ENCODE measurements at places on chromosomes 13 and 19.
A peak's percentile ranks its signal among the peaks of the same experiment; 100 is the strongest.

GRCh38 chr19:45629704-45630103 lies 9.5 kb downstream of the EML2 start:
- no peak for DNase-seq

DNA sequence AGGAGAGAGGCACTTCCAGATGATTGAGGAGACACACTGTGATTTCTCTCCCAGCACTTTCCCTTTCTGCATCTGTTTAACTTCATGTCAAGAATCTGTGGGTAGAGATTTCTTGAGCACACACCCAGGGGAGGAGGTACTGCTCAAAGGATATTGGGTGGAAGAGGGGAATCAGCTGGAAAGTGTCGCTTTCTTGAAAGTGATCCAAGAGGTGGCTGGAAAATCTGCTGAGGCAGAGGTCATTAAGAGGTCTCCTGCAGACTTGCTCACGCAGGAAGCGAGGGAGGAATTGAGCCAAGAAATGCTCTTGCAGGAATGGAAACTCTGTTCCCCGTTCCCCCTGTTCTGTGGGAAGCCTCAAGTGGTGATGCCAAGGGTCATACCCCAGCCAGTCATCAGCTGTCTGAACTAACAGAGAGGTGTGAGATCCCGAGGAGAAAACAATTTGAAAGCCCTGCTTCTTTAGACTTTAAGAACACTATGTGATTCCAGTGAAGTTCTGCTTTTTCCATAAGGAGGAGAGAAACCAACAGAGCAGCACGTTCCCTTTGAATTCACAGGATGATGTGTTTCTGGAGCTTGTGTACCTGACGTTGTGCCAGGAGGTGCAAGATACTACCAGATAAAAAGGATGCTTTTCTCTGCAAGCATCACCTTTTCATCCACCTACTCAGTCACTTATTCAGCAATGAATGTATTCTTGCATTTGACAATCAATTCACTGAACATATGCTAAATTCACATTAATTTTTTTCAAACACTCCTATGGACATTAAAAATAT lies 163.4 kb upstream of the GPR12 start:
- DNase-seq, result no peak

DNA sequence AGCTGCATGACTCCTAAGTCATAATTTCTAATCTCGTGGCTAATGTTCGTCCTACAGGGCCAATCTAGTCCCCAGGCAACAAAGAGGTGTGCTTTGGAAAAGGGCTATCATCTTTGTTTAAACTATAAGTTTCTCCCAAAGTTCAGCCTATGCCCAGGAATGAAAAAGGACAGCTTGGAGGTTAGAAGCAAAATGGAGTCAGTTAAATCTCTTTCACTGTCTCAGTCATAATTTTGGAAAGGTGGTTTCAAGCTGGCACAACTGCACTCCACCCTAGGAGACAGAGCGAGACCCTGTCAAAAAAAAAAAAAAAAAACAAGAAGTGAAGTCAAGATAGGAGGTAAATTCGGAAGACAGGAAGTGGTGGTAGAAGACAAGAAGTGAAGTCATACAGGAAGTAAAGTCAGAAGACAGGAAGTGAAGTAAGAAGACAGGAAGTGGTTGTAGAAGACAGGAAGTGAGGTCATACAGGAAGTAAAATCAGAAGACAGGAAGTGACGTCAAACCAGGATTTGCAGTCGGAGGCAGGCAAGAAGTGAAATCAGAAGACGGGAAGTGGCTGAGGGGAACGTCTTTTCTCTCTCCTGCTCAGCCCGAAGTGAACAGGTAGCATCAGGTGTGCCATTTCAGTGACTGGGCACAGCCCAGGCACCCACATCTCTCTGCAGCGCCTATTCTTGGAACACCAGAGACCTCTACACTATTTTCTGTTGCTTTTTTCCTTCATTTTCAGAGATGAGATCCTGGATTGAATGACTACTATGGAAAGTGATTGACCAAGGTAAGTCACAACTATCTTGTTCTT lies 32.2 kb downstream of the GP6 start:
- DNase-seq, result peak; percentile 27

- no peak for DNase-seq
These were observed 11.3 kb upstream of the PRKD2 start for GRCh38 chr19:46728208-46728607.

DNA sequence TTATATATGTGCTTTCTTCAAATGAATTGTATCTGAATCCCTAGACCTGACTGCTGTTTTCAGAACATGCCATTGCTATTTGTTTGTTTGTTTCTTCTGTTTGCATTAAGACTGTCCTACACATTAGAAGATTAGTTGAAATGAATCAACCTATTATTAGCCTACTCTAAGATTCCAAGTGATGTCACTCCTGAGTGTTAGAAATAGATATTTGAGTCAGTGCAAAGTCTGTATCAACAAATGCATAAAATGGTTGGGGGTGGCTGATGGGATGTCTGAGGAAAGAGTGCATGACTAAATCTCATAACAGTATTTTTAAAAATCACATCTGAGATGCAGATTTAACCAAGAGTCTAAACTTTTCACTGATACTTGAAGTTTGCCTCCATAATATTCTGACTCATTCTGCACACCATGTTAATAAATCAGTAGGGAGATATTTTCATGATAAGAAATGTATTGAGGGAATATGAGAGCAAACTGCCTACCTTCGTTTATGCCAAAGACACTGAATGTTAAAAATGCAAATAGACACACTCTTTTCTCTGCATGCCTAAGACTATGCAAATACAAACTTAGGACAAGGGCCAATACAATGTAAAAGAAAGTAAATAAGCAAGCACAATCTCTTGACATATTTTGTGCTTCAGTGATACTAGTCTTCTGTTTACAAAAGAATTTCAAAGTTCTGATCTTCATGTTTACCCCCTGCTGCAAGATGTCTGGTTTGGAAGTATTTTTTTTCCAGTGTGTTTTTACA lies 253.3 kb downstream of the LIG4 start:
- DNase-seq, result no peak

DNA sequence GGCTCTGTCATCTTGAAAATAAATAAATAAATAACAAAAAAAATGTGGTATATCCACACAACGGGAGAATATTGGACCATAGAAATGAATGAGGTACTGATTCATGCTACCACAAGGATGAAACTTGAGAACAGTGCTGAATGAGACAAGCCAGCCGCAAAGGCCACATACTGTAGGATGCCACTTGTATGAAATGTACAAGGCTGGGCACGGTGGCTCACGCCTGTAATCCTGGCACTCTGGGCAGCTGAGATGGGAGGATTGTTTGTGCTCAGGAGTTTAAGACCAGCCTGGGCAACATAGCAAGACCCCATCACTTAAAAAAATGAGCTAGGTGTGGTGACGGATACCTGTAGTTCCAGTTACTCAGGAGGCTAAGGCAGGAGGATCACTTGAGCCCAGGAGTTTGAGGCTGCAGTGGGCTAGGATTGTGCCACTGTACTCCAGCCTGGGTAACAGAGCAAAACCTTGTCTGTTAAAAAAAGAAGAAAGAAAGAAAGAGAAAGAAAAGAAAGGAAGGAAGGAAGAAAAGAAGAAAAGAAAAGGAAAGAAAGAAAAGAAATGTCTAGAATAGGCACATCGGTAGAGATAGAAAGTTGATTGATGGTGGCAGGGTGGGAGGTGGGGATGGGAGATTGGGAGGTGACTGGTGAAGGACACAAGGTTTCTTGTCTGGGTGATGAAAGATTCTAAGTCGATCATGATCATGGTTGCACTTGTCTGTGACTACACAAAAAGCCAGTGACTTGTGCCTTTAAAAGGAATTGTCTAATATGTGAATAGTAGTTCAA lies 20.3 kb downstream of the HPN start:
- DNase-seq, result no peak

DNA sequence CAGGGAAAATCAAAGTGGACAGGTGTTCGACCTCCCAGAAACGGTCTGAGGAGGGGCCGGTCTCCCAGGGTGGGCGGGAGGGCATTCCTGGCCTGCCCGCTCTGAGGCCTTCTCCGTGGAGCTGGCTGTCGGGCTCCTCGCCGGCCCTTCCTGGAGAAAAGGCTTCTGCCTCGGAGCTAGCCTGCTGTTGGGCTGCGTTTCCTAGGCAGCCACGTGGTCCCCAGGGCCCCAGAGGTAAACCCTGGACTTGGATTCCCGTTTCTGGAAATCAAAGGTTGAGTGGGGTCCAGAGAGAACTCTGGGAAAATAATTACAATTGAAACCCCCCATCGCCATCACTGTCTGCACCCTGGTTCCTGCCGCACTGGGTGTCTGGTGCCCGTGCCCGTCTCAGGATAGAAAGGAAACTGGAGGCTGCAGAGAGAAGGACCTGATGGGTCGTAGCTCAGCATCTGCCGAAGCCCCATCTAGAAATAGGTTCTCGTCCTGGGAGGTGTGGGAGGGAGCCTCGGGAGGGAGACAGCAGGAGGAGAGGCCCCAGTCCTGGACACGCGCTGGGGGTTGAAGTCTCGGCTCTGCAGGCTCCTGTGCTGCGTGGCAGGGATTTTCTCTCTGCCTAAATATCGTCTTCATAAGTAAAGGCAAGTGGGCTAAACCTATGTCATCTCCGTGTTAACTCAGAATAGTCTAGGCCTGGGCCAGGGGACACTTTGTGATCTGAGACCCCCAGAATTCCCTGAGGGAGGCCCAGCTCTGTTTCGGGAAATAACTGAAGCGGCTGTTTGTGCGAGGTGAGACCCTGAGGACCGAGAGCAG lies 7.7 kb upstream of the PROZ start:
- DNase-seq, result no peak

DNA sequence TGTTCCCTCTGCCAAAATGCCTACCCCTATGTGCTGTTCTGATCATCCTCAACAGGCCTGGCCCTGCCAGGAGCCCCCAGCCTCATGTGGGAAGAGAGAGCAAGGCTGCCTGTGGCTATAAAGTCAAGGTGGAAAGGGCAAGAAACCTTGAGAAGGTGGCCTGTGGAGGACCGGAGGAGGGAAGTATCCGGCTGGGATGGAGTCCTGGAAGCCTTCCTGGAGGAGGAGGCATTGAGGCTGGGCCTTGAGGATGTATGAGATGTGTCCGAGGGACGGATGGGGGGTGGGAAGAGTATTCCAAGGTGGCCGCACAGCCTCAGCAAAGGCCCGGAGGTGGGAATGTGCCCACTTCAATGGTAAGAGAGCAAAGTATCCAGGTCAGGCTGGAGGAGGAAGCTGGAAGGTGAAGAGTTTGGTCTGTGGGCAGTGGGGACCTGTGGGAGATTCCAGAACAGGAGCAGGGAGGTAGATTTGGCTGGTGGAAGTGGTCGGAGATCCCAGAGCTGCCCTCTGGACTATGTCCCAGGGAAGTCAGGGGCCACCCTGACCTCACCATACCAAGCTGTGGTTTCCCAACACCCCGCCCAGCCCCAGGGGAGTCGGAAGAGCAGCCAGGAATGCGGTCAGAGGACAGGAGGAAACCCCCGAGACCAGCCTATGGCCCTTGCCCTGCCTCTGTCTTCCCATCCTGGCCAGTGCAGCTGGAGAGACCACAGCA lies 3.0 kb upstream of the PLIN4 start:
- no peak for DNase-seq

GRCh38 chr19:16942583-16942982 lies 53.8 kb downstream of the F2RL3 start:
- no peak for DNase-seq

- DNase-seq, result no peak
These were observed 21.5 kb downstream of the EPN1 start for GRCh38 chr19:55696301-55697068.

DNA sequence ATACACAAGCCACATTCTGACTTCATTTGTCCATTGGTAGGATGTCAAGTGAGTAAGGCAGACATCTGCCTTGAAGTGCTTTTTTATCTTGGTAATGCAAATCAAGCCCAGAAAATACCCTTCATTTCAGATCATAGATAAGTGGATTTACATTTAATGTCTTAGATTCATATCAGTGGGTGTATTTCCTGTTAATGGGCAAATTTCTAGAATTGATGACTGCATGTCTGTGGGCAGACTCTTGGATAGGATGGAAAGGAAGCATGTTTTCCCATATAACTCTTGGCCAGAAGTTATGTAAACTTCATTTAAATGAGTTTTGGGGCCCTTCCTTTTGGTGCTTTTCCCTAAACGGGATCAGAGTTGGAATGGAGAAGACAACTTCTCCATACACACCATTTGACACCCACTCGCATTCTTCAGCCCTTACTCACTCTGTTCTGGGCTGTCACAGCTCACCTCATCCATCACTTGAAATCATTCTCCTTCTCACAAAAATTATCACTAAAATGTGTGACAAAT lies 154.6 kb downstream of the FLT1 start:
- no peak for DNase-seq

- DNase-seq, result no peak
These were observed 869.5 kb upstream of the PCDH9 start for GRCh38 chr13:68099631-68100030.

GRCh38 chr19:57273014-57273413 lies 7.3 kb upstream of the ZNF460 start:
- DNase-seq, result no peak

DNA sequence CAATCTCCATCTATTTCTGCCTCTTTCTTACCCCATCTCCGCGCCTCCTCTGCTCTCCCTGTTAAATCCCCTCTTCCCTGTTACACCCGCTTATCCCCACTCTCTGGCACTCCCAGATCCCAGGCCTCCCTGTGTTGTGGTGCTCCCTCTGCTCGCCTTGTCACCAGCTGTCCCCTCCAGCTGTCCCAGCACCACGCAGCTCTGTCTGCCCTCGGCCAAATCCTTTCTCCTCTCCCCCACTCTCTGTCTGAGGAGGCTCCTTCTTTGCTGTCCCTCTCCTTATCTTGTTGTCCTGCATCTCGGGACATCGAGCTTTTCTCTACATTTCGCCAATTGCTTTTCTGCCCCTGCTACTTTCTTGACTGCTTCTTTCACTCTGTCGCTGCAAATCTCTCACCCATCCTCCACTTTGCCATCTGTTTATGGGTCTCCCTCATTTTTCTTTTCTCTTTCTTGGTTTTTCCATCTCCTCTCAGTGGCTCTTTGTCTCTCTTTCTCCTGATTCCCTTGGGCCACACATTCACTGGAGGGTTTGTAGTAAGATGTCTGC lies 941 bp downstream of the ZNF160 start:
- no peak for DNase-seq

DNA sequence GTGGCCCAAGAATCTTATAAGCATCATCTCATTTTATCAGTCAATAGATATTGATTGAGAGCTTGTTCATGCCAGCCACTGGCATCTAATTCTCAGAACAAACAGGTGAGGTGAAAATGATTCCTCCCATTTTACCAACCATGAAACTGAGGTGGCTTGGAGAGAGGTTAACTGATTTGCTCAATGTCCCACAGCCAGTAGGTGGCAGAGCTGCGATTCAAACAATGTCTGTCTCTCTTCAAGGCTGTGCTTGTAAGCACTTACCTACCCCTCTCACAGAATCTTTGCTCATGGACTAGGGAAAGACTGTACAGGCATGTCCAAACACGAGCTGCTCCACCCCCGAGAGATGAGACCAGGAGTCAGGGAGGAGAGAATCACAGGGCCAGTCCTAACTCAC lies 21.5 kb upstream of the GSX1 start:
- peak; percentile 62 for DNase-seq

- no peak for DNase-seq
These were observed 7.0 kb downstream of the CLASRP start for GRCh38 chr19:45045671-45046353.

GRCh38 chr19:13574933-13575332 lies 68.7 kb upstream of the CACNA1A start:
- no peak for DNase-seq

DNA sequence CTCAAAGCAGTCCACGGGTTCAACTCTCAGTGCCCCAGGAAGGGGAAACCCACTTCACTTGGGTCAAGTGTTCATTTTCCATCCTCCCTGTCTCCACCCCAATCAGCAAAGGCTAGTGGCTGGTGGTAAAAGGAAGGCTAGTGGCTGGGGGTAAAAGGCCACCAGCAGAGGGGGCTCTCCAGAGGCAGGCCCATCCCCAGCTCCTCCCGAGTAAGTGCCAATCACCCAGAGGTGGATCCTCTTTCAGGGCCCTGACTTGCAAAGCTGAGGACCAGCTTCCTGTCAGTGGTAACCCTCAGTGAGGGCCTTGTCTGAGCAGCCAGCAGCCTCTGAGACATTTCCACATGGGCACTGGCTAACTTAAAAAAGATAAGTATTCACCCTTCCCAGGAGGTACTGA lies 22.0 kb upstream of the TPT1 start:
- no peak for DNase-seq
